ENCODE measurements at places on chromosomes 16 and 17.

GRCh38 chr16:11980136-11980844 lies 3.8 kb downstream of the SNX29 start:
- DNase-seq: no peak

DNA sequence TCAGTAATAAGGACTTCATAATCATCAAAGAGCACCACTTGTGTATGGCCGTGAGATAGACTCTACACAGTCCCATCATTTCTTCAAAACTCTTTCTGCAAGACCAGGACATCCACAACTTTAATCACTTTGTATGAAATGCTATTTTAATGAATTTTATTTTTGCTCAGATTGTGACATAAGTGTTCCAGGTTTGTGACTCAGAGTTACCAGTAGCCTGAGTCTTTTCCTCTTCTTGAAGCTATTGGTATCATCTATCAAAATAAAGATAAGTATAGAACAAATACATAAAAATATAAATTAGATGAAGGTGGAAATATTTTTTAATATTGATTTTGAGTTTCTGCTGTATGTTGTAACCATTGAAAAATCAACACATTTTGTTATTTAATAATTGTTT lies 16.6 kb upstream of the VWA3A start:
- no peak for DNase-seq

GRCh38 chr16:116015-116414 lies 22.5 kb downstream of the NPRL3 start:
- no peak for DNase-seq

DNA sequence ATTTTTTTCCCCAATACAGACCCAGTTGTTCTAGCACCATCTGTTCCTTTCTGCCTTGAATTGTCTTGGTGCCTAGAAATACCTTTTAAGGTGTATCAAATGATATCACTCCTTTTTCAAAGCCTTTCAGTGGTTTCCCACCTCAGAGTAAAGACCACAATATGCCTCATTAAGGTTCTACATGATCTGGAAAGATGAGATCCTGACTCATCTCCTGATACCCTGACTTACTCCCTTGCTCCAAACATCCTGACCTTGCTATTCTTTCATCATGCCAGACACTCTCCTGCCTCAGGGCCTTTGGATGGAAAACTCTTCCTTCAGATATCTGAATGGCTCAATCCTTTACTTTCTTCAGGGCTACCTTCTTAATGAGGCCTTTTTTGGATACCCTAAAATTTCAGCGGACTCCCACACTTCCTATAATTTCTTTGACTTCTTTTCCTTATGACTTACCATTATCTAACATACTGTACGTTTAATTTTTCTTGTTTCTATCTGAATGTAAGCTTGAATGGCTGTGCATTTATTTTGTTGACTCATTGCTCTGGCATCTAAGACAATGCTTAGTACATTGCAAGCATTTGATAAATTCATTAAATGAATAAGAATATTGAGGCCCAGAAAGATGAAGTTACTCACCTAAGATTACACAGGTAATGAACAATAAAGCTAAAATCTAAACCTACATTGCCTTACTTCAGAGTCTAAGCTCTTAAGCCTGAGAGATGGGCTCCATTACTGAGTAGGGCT lies 19.2 kb downstream of the FLOT2 start:
- DNase-seq: no peak

DNA sequence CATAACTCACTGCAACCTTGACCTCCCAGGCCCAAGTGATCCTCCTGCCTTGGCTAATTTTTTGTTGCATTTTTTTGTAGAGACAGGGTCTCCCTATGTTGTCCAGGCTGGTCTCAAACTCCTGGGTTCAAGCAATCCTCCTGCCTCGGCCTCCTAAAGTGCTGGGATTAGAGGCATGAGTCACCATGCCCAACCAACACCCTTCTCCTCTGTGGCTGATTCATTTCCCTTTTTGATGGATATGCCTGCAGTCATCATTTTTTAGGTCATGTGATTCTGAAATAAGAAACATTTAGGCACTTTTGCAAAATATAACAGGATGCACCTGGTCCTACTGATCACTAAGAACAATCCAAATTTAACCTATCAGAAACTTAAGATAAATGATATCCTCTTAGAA lies 44.0 kb upstream of the YPEL2 start:
- peak; percentile 95 for DNase-seq

DNA sequence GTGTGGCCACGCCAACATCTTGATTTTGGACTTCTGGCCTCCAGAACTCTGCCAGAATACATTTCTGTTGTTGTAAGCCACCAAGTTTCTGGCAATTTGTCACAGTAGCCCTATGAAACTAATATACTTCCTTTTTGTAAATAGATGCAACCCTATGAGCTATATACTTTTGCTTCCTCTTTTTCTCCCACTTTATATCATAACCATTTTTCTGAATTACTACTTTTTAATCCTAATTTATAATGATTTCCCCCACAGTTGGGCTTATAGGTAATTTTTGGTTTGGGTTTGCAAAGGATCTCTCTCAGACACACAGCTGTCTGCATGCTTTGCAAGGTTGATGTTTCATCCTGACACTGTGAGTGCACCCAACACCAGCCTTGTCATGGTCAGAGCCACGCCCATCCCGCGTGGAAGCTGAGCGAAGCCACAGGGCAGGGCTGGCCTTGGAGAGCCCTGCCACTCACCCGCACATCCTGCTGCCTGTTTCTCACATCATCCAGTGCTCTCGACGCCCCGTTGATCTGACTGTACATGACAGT lies 5.8 kb downstream of the TRIM25 start:
- no peak for DNase-seq

GRCh38 chr17:55895112-55895759 lies 144.4 kb downstream of the PCTP start:
- DNase-seq: no peak

- DNase-seq: peak; percentile 45
Measured at GRCh38 chr17:82231562-82232321, 2.9 kb downstream of the SLC16A3 start.

- DNase-seq: no peak
Measured at GRCh38 chr16:17802571-17802970, 331.8 kb upstream of the XYLT1 start.

DNA sequence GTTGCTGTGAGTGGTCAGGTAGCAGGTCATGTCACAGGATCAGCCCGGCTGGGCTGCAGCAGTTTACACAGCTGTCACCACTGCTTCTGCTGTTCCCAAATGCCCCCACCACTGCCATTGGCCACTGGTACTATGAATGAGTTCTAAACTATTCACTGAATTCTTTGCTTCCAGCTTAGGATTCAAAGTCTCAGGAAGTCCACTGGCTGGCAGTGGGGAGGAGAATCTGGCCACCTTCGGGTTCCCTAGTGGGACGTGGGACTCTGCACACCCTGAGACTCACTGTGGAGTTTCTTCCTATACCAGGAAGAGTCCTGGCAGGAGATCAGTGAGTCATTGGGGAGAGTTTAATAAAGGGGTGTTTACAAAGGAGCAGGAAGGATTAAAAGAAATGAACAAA lies 6.9 kb downstream of the MT1X start:
- no peak for DNase-seq

GRCh38 chr17:6756425-6757031 lies 682 bp downstream of the XAF1 start:
- DNase-seq: no peak

- peak; percentile 65 for DNase-seq
Measured at GRCh38 chr17:27379888-27380533, 76.2 kb upstream of the KSR1 start.

- DNase-seq: no peak
Measured at GRCh38 chr17:62098623-62099231, 33.6 kb upstream of the MED13 start.

- peak; percentile 62 for DNase-seq
Measured at GRCh38 chr16:77385481-77385880, 49.4 kb downstream of the ADAMTS18 start.

DNA sequence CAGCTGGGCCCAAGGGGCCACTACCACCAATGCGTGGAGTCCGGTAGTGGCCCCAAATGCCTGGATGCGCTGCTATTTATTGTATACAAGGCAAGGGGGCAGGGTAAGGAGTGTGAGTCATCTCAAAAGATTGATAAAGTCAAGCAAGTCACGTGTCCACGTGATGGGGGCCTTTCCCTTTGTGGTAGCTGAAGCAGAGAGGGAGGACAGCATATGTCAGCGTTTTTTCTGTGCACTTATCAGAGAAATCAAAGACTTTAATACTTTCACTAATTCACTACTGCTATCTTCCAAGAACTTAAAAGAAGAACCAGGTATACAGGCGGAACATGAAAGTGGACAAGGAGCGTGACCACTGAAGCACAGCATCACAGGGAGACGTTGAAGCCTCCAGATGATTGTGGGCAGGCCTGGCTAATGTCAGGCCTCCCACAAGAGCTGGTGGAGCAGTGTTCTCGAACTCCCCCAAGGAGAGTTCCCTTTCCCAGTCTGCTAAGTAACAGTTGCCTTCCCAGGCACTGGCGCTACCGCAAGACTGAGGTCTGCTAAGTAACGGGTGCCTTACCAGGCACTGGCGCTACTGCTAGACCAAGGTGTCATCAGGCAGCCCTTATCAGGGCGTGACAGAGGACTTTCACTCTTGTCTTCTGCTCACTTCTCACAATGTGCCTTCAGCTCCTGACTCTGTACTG lies 10.8 kb upstream of the ASB16 start:
- peak; percentile 16 for DNase-seq

DNA sequence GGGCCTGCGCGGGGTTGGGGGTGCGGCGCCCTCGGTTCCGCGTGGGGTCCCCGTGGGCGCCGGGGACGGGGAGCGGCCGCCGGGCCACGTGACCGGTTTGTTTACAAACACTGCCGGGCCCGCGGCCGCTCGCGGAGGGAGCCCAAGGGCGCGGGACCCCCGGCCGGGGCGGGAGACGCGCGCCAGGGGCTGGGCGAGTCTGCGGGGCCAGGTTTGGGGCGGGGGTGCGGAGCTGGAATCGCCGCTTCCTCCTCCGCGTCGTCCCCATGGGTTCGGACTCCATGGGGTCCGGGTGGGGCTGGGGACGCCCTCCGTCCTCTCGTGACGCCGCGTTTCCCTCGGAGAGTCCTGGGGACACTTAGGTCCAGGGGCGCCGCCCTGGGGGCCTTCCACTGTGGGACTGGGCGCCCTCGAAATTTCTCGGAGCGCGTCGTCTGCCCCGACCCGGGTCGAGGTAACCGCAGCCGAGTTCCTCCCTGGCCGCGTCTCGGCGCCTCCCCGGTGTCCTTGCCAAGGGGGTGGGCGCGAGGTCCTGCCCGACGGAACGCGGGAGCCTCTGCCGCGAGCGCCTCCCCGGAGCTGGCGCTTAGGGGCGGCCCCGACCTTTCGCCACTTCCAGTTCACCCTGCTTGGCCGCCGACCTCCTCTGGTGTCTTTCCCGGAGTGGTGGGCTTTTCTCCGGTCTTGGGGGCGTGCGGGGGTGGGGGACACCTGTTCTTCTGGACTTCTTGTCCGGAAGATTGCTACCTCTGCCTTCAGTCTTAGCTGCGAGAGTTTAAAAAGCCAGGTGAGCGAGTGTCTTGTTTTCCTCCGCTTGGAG lies 684 bp downstream of the YPEL2 start:
- DNase-seq: peak; percentile 43

DNA sequence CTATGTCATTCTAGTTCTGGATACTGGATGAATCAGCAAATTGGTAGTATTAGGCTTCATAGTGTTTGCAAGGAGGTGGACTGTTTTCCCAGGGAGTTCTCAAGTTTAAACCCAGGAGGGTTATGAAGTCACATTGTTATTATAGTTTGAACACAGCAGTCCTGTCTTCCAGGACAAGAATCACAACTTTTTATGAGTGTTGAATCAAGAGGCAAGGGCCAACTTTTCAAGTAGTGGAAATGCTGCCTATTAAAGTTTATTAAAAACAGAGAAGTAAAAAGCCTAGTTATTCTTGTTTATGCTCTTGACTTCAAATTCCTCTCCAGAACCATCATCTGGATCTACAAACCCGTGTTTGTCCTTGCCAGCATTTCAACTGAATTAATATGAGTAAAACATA lies 86.3 kb upstream of the GOT2 start:
- no peak for DNase-seq

DNA sequence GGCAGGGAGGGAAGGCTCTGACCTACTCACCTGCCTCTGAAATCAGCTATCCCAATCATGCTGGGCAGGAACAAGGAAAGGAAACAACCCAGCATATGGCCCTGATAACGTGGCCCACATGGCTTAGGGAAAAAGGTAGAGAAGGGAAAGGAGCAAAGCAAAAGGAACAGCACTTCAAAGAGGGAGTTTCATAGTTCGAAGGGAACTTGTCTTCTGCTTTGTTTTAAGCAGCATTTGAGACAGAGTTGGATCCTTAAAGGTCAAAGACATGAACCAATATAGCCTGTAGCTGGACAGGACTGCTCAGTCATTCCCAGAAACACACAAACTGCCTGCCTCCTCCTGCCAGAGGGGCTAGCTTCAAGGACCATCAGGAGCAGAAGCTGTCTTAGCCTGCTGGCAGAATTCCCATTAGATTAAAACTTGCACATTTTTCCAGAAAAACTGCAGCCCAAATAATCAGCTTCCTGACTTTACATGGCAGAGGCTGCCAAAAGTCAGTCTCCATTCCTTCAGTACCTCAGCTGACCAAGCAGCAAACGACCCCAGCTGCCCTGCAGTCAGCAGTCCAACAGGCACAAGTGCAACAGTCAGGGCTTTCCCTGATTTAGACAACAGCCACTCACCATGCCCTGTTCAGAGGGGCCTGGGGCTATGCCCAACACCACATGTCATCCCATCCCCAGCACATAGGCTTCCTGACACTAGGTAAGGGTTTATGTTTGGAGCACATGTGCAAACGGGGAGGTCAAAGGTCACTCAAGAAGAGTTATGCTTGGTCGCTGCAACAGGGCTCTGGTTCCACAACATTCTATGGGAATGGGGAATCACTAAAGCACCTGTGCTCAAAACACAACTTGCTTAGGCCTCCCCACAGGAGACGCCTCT lies 32.5 kb downstream of the RANBP10 start:
- DNase-seq: peak; percentile 67

DNA sequence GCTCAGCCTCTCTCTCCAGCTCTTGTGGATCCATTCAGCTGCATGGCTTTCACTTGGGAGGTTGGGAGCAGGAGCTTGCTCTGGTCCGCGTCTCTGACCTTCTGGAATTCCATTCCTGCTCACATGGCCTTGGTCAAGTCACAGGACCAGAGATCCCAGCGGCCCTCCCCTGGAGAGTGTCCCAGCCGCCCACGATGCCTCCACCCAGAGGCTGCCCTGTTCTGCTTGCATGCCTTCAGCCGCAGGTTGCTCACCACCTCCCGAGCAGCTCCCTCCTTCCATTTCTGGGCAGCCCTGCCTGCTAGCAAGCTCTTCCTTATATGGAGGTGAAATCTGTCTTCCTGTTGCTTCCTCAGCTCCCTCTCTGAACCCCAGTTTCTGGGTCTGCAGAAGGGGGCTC lies 32.6 kb downstream of the RAI1 start:
- DNase-seq: no peak

DNA sequence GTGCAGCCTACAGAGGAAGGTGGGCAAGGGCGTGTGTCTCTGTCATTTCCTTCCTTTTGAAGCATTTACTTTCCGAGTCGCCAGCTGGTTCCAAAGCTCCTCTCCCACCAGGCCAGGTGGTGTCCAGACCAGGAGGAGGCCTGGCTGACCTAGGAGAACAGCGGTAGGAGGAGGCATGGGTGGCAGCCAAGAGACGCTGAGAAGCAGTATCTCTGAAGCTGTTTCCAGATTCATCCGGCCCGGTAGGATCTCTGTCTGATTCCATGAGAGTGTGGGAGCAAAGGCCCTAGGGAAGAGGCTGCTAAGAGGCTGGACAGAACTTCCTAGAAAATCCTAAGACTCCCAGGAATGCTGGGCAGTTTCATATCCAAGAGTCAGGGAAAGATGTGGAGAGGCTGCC lies 20.3 kb downstream of the MEOX1 start:
- DNase-seq: peak; percentile 41
